Progenitor cell of endocrine pancreas (in vitro differentiated cells): ENCODE measurements at places on chromosomes 2 and 18.

- no peak for DNase-seq
These were observed 203.4 kb upstream of the RAB6C start for GRCh38 chr2:129775952-129776653.

- no peak for DNase-seq
These were observed 27.3 kb downstream of the RFTN2 start for GRCh38 chr2:197647961-197648690.

DNA sequence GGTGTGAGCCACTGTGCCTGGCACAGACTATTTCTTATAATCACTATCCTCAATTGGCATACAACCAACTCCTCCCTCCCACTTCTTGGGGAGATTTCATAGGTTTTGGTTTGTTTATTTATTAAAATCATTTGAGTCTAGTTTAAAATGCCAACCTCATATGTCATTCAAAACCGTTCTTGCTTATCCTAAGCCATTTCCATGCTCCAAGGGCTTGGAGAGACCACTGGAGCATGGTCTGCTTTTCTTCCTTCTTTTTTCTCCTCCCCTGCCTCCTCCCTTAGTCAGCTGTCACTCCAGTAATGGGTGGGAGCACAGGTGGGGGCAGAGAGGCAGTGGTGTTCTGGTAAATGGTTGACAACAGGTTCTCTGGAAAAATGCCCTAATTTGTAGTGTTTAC lies 20.4 kb upstream of the KCNS3 start:
- DNase-seq: no peak

GRCh38 chr18:72119082-72119481 lies 425.1 kb downstream of the CBLN2 start:
- no peak for DNase-seq

- DNase-seq: no peak
These were observed 205.5 kb upstream of the FOSL2 start for GRCh38 chr2:28187186-28187585.
